ENCODE measurements at places on chromosomes 4 and X.

DNA sequence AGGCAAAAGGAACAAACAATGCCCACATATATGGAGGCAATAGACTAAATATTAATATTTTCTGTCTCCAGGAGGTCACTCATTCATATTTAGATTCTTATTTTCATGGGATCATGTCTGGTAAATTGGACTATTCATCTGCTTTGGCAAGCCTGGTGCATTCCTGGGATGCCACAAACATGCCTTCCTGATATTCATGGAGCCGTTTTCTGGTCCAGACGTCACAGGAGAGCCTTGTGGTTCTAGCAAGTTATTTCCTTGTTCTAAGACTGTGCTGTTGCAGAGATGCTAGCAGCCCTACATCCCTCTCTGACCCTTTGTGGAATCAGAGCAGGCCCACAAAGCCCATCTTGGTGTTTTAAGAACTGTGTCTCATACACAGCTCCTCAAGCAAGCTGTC, 16.1 kb upstream of the EXOSC9 start:
- no peak for DNase-seq

DNA sequence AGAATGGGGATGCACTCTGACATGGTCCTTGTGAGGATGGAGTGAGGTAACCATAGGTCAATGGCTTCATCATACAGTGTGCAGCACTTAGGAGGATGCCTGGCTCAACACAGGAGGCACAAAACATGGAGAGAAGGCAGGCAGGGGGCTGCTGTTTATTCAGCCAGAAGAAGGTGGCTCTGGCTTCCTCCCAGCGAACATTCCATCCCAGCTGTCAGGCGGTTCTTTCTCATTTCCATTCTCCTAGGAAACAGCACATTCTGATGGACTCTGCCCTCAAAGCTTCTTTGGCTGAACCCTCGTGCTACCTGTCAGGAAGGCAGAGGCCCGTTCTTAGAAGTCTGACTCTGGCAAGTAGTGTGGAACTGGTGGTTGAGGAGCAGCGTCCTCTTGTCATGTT, 18.6 kb downstream of the STK32B start:
- no peak for DNase-seq

- DNase-seq = no peak
Observed at GRCh38 chrX:136784231-136784630, 3.5 kb upstream of the ARHGEF6 start.

DNA sequence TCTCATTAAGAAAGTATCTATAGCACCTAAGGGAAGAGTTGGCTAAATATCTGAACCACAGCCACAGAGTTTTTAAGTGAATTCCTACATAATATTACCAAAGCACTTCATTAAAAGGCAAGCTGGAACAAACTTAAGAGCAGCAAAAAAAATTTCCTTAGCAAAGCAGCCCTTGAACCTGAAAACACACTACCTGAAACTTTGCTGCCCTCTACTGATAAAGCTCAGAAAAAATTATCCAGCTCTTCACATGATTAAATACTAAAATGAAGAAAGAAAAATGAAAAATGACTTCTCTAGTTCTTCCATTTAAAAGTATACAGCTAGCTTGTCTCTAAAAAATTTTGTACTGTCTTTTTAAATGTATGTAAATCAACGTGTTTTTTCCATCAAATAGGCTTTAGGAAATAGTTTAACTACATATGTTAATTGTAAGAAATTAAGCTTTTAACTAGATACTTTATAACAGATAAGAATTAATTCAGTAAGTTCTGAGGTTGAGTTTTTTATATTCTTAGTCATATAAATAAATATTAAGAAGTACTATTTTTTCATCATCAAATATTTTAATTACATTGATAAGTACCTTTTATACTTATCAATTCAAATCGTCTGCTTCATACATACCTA, 156.1 kb downstream of the STPG2 start:
- DNase-seq = no peak

DNA sequence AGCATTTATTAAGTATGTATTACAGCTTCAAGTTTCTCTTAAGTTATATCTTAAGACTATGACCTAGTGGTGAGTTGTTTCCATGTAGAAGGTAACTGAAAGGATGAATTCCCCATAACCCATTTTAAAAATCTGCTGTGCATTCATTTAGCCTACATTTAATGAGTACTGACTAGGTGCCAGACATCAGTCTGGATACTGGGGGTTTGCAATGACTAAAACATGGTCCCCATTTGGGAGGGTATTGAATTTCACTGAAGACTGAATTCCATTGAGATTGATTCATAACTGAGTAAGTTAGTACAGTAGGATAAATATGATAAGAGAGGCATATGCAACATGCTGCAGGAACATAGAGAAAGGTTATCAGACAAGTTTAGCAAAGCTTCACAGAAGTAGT, 241.5 kb downstream of the FRAS1 start:
- no peak for DNase-seq

DNA sequence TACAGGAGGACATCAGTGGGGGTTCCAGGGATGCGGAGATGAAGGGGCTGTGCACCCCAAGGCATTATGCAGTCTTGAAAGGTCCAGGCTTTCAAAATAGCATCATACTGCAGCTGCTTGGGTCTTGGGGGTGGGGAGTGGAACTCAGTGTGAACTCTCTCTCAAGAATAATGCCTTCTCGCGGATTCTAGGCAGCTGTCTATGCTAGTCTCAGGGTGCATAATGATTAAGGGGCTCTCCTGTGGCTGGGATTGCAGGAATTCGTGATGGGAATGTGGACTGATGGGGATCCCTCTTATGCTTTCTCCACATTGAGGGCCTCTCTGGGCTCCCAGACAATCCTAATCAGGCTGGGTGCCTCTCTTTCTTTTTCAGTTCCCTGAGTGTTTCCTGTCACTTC, 172.2 kb upstream of the ARHGAP24 start:
- DNase-seq = no peak

- DNase-seq = no peak
Observed at GRCh38 chr4:10114607-10115006, 2.0 kb downstream of the WDR1 start.

DNA sequence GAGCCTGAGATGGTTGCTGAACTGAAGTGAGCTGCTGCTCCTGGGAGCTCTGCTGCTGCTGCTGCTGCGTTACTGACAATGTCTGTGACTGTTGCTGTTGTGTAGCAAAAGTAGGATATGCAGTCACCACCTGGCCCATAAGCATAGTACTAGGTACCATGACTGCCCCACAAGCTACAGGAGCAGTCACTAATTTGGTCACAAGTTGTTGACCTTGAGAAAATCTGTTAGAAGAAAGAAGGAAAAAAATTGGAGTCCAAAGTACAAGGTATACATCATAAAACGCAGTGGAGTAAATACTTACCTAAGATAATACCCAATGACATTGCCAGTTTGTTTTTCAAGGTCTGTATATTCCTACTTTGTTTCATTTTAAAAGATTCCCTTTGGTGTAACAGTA, 42.6 kb downstream of the TMEM165 start:
- DNase-seq = no peak

DNA sequence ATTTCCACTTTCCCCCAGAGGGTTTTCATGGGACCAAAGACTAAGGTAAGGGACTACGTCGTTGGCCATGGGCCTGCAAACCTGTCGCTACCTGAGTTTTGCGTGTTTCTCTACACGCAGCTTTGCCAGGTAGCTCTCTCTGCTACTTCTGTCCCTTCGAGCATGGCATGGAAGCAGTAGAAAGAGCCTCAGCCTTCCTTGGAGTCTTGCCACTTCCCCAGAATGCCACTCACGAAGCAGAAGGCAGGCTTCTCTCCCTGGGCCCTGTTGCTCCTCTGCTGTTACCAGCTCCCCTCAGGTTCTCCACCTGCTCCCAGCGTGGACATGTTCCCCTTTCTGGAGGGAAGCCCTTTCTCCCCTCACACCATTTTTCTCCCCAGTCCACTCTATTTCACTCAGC, 292.9 kb downstream of the DCTD start:
- no peak for DNase-seq

Measured in H1 (cell line).